ENCODE measurements at places on chromosomes 2 and 18. TPM values are rescaled to one million over a fixed set of nuclear protein-coding genes. Genes with fewer than 3 reads are reported as not detected.

DNA sequence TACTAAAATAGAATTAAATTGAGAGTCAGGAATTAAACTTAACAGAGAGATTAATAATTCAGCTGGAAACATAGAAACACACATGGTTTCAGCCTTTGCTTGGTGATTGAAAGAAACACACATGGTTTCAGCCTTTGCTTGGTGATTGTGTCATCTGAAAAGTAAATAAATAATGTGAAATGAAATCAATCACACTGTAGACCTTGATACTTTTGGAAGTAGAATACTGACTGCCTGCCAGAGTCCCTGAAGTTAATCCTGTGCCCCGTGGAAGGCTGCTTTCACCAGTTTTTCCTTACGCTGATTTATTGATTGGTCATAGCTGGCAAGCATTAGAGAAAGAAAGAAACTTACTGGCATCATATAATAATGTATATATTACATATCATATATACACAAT, 1252.7 kb upstream of the FAM98A start:
- no peak for DNase-seq

Gene ZC3H15
- total RNA-seq: 39.9 TPM

DNA sequence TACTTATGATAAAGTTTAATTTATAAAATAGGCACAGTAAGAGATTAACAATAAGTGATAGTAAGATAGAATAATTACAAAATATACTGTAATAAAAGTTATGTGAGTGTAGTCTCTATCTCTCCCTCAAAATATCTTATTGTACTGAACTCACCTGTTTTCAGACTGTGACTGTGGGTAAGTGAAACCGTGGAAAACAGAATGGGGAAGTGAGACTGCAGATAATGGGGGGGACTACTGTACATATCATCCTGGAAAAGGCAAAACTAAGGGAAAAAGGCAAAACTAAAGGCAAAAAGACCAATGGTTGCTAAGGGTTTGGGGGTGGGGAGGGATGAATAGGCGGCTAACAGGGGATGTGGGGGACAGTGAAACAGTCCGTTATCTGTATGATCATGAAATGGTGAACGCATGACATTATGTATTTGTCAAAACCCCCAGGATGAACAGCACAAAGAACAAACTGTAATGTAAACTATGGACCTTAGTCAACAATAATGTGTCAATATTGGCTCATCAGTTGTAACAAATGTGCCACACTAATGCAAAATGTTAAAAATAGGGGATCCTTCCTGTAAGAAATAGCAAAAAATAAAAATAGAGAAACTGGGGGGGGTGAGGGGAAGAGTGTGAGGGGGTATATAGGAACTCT, 93.8 kb downstream of the EPB41L3 start:
- no peak for DNase-seq

- DNase-seq: no peak
These were observed 34.0 kb upstream of the SESTD1 start for GRCh38 chr2:179298666-179299065.

DNA sequence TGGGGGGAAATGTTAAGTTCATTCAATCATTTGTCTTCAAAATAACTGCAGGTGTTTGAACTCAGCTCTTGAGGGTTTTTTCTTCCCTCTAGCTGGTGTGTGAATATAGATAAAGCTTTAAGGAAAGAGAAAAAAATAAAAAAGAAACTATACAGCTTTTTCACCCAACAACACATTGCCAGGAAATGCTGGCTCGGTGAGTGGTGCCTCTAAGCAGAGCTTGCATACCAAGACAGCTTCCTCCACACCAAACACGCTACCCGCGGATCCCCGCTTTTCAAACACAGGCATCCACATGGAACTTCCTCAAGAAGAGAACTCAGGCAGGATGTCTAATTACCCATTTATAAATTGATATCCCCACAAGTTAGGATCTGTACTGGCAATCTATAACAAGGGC, 69.8 kb upstream of the TANK start:
- DNase-seq: no peak

Gene ATRAID
- total RNA-seq: 90.0 TPM

Gene MATN3
- 1.3 TPM for total RNA-seq

GRCh38 chr2:25688236-25688635, 14.9 kb upstream of the DTNB start:
- no peak for DNase-seq

DNA sequence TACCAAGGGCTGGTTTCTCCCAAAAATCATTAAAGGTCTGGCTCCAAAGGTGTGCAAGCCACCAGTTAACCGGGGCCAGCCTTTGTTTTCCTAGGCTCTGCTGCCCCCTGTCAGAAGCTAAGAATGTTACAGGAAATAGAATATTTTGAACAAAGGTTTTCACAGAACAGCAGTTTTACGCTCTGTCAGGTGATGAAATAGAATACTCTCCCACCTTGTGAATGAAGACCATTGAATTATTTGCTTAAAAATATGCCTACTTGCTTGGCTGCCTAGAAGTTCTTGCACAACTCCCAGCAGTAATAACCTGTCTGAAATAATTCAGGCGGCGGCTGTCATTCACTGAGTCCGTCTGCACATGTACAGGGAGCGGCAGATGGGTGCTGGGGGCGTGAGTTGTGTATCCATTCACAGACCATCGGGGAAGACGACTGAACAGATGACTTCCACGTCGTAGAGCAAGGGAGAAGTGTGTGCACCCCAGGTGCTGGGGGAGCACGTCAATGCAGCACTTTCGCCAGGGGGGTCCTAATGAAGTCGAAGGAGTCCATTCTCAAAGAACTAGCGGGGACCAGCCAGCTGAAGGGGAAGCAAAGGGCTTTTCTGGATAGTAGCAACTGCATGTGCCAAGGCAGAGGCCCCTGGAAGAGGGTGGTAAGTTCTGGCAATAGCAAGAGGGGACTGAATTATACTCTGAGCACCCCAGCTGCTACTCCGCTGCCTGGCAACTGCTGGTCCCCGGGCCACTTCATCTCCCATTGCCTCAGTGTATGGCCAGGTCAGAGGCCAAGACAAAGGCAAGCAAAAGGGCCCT, 56.1 kb downstream of the SF3B1 start:
- DNase-seq: no peak

DNA sequence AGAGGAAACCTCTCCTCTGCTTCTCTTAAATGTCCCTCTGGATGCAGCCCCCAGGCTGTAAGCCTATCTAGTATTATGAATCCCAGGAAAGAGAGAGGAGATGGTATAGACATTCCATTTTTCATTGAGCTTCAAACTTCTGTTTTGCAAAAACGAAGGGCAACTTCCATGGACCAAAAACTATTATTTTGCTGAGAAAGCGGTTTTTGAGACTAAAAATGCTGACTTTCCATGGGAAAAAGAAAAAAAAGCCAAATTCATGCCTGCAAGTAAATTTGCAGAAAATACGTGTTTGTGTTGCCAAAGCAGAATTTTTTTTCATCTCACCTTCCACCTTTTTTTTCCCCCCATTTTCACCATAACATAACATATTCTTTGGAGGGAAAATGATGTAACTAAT, 272.5 kb upstream of the CELF4 start:
- DNase-seq: no peak

GRCh38 chr2:40488927-40489677, 37.2 kb upstream of the SLC8A1 start:
- DNase-seq: no peak

Gene CFAP65
- not detected for total RNA-seq

Gene EML6
- total RNA-seq: 0.92 TPM

Gene PRLH
- total RNA-seq: not detected

Gene NMUR1
- 3.2 TPM for total RNA-seq

Gene DIPK1C
- total RNA-seq: not detected

Gene DNPEP
- 42.7 TPM for total RNA-seq

DNA sequence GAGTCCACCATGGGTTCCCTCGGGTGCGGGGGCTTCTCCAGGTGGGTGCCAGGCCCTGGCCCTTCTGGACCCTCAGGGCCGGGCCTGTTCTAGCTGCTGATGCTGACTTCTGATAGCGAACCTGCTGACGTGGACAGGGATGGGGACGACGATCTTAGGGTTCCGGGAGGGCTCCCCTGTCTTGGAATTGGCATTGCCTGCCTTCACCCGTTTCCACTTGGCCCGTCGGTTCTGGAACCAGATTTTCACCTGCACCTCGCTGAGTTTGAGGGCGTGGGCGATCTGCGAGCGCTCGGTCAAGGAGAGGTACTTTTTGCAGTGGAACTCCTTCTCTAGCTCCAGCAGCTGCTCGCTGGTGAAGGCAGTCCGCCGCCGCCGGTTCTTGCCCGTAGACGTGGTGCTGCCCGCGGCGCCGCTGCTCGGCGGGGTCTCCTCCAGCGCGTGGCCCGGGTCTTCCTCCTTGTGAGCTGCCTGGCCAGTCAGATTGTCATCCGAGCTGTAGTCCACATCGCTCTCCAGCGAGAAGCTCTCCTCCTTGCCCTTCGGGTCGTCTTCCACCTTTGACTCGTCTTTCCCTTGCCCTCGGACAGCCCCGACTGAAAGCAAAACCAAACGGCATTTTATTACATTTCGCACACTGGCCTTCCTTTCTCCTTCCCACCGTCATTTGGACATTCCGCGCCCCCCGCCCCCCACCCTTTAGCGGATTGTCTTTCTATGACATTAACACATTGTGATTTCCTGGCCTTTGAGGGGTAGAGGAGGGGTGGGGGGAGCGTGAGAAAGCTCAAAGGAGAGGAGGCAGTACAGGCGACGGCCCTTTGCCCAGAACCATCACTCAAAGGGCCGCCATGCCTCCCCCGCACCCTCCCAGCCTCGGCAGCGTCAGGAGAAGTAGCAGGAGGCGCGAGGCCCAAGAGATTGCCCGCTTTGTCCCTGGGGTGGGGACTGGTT, 2.1 kb downstream of the GBX2 start:
- no peak for DNase-seq

GRCh38 chr2:186486651-186487647, 889 bp downstream of the ZC3H15 start:
- no peak for DNase-seq

- no peak for DNase-seq
These were observed 4.2 kb upstream of the CLIP4 start for GRCh38 chr2:29110916-29111535.

GRCh38 chr2:108385411-108386071, 7.8 kb downstream of the SULT1C4 start:
- no peak for DNase-seq

DNA sequence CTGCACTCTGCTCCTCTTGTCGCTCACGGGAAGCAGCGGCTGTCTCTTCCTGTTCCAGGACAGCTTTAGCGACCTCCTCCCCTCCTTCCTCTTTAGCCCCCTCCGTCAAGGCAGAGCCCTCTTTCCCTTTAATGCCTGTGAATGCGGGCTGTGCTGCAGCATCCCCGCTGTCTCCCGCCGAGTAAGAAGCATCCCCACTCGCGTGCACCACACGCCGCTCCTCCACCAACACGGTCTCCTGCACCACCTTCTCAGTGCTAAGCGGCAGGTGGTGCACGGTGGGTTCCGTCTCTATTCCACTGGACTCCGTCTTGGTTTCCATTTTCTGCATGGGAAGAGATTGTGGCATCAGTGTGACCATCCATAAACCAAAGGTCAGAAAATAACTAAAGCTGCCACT, 101.6 kb upstream of the ZBTB14 start:
- no peak for DNase-seq

DNA sequence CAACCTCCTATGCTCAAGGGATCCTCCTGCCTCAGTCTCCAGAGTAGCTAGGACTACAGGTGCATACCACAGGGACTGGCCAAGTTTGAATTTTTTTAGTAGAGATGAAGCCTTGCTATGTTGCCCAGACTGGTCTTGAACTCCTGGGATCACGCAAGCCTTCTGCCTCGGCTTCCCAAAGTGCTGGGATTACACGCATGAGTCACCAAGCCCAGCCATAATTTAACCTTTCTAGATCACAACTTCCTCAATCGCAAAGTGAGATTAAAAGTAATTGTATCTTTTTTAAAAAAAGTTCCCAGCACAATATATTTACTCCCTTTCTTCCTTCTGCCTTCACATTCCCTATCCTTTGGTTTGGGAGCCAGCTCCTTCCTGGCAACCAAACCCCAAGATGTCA, 5.8 kb upstream of the PPP1CB start:
- no peak for DNase-seq

Gene RBM43
- total RNA-seq: 2.0 TPM

- DNase-seq: no peak
These were observed 78.5 kb upstream of the PTPRM start for GRCh38 chr18:7488571-7488970.

DNA sequence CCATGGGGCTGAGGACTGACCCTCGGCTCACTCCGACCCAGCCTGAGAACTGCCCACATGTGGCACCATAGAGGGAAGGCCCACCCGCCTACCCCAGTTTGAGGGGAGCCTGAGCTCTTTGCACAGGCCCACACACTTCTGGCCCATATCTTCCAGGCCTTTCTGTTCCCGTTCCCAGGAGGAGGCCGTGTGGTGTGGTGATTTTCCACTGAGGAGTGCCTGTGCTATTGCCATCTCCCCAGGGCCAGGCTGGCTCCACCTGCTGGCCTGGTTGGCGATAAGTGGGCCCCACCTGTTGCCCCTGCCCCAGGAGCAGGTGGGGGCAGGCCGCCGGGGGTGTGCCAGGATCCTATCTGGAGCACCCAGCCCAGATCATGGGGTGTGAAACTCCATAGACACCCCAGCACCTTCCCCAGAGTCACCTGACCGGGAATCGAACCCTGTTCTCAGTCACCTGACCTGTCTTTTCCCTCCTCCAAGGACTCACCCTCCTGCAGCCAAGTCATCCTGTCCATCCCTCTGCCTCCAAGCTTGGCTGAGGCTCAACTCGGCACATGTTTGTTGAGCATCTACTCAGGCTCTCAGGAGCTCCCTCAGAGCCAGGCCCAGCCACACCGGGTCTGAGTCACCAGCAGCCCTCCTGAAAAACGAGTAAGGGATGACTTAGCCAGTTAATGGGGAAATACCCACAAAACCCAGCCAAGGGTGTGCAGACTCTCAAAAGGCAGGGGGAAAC, 120.1 kb downstream of the CYP26B1 start:
- no peak for DNase-seq

GRCh38 chr2:75002007-75002406, 43.6 kb downstream of the POLE4 start:
- no peak for DNase-seq

- no peak for DNase-seq
These were observed 8.4 kb upstream of the SP9 start for GRCh38 chr2:174326161-174327020.

Gene TMEM169
- not detected for total RNA-seq

GRCh38 chr2:153347818-153348495, 130.6 kb downstream of the RPRM start:
- DNase-seq: no peak

DNA sequence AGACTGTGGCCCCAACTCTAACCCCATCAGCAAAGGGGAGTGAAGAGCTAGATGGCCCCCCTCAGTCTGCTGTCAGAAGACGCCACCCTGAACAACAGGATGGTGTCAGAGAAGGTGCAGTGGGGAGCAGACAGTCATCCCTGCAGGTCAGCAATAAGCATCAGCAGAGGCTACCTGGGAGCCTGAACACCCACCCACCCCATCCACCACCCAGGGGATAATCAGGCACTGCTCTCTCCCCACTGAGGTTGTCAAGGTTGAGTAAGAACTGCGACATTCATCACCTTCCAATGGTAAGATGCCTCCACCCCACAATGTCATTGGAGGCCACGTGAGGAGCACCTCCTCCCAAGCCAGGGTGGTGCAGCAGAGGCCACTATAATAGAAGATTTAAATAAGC, 8.5 kb upstream of the ID2 start:
- DNase-seq: no peak
